Brain pericyte (primary cell): ENCODE measurements at places on chromosomes 12 and 14.
A peak's percentile ranks its signal among the peaks of the same experiment; 100 is the strongest.

DNA sequence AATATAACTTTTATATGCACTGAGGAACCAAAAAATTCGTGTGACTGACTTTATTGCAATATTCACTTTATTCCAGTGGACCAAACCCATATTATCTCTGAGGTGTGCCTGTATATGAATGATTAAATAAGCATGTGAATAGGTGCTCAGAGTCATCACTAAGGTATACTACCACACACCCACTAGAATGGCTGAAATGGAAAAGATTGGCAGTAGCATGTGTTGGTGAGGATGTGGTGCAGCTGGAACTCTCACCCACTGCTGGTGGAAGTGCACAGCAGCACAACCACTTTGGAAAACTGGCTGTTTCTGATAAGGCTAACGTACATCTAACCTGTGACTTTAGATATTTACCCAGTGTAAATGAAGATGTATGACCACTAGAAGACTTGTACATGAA is 36.8 kb downstream of the GOLGA5 start:
- DNase-seq: no peak

GRCh38 chr14:103404920-103405319 is 19.7 kb downstream of the MARK3 start:
- DNase-seq: no peak

DNA sequence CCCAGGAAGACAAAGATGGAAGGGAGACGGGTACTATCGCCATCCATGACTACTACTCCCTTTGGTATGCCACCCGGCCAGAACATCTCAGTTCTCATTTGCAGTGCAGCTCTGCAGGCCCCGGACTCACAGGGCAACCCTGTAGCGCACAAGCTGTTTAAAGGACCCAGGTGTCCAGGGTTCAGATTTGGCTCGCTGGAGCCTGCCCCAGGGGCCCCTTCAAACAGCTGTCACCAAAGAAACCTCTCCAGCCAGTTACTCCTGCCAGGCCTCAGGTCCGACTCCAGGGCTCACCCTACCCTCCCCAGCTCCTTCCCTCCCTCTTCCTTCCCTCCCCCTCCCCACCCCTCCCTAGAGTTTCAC is 5.5 kb upstream of the CHD4 start:
- DNase-seq: no peak

DNA sequence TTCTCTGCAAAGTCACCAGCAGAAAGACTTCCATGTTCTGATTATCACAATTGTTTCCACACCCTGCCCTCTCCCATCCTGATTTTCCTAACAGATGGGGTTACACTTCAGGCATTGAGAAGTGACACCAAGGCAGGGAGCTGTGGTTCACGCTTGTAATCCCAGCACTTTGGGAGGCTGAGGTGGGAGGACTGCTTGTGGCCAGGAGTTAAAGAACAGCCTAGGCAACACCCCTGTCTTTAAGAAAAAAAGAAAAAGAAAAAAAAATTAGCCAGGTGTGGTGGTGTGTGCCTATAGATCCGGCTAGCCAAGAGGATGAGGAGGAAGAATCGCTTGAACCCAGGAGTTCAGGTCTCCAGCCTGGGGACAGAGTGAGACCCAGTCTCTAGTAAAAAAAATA is 5.2 kb downstream of the PPP1CC start:
- no peak for DNase-seq

GRCh38 chr12:115313929-115314328 is 630.0 kb upstream of the TBX3 start:
- peak; percentile 36 for DNase-seq

- DNase-seq: peak; percentile 76
Measured at GRCh38 chr14:33693237-33693636, 257.6 kb downstream of the EGLN3 start.
